ENCODE measurements at places on chromosomes 4 and X.

GRCh38 chr4:94561249-94562024 lies 109.7 kb downstream of the PDLIM5 start:
- no peaks in the 10 kb centered on the region for H3K4me1 ChIP-seq
- H3K27me3 ChIP-seq = no peaks in the 10 kb centered on the region
- no peak overlapping the region for H3K4me3 ChIP-seq
- no peaks in the 10 kb centered on the region for H3K36me3 ChIP-seq

- peaks cover 21% of the 10 kb centered on the region for H3K27me3 ChIP-seq
- H3K4me3 ChIP-seq = no peak overlapping the region
- DNase-seq = peak; percentile 55
- H3K27ac ChIP-seq = no peak overlapping the region
Measured at GRCh38 chr4:15963576-15963975, 601 bp upstream of the FGFBP2 start.

GRCh38 chr4:156029691-156030090 lies 76.0 kb upstream of the CTSO start:
- no peaks in the 10 kb centered on the region for H3K36me3 ChIP-seq
- H3K27me3 ChIP-seq = no peaks in the 10 kb centered on the region

GRCh38 chr4:61505773-61506685 lies 305.9 kb downstream of the ADGRL3 start:
- H3K4me3 ChIP-seq = no peak overlapping the region
- no peak overlapping the region for H3K27ac ChIP-seq
- no peaks in the 10 kb centered on the region for H3K36me3 ChIP-seq
- no peaks in the 10 kb centered on the region for H3K27me3 ChIP-seq

Data from activated naive CD4-positive, alpha-beta T cell treated with anti-CD3 and anti-CD28 coated beads, Interleukin-2, amount 10 ng/mL, durations not matched to agents 7 days and 5 days (primary cell).